Naive thymus-derived CD8-positive, alpha-beta T cell (primary cell): ENCODE measurements at places on chromosomes 12 and 14.

DNA sequence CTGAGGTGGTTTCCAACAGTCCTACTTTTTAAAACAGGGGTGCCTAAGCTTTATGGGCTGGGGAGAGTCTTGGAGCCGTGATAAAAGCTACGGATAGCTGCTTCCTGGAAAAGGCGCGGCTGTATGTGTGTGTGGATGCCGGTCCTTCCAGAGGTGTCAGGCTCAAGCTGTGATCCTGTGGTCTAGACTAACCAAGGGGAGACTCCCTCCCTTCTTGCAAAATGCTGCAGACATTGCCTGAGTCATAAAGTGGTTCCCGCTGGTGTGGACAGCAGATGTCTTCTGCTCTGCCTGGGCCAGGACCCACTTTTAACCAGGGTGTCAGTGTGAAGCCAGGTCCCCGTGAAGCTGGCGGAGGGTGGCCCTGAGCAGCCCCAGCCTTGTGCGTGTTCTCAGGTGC lies 37.8 kb downstream of the CCDC92 start:
- DNase-seq: no peak
- no peak overlapping the region for H3K27ac ChIP-seq
- no peaks in the 10 kb centered on the region for H3K27me3 ChIP-seq

- H3K4me3 ChIP-seq: no peak overlapping the region
- no peaks in the 10 kb centered on the region for H3K27me3 ChIP-seq
- no peak for DNase-seq
- no peak overlapping the region for H3K27ac ChIP-seq
- H3K36me3 ChIP-seq: peaks cover 25% of the 10 kb centered on the region
Observed at GRCh38 chr12:64749461-64750200, 9.6 kb downstream of the GNS start.

GRCh38 chr12:125064492-125064891 lies 743 bp upstream of the AACS start:
- H3K4me3 ChIP-seq: peak overlapping the region; percentile 79
- no peak for DNase-seq
- H3K4me1 ChIP-seq: peaks cover 19% of the 10 kb centered on the region
- H3K27me3 ChIP-seq: peaks cover 1% of the 10 kb centered on the region
- H3K36me3 ChIP-seq: no peaks in the 10 kb centered on the region
- no peak overlapping the region for H3K27ac ChIP-seq

- H3K4me3 ChIP-seq: no peak overlapping the region
- H3K27ac ChIP-seq: no peak overlapping the region
- H3K36me3 ChIP-seq: no peaks in the 10 kb centered on the region
- H3K4me1 ChIP-seq: no peaks in the 10 kb centered on the region
- H3K27me3 ChIP-seq: no peaks in the 10 kb centered on the region
Observed at GRCh38 chr14:84809158-84809557, 720.8 kb upstream of the FLRT2 start.

GRCh38 chr12:69007101-69007854 lies 74.3 kb upstream of the CPM start:
- H3K27me3 ChIP-seq: peaks cover 31% of the 10 kb centered on the region
- DNase-seq: no peak

DNA sequence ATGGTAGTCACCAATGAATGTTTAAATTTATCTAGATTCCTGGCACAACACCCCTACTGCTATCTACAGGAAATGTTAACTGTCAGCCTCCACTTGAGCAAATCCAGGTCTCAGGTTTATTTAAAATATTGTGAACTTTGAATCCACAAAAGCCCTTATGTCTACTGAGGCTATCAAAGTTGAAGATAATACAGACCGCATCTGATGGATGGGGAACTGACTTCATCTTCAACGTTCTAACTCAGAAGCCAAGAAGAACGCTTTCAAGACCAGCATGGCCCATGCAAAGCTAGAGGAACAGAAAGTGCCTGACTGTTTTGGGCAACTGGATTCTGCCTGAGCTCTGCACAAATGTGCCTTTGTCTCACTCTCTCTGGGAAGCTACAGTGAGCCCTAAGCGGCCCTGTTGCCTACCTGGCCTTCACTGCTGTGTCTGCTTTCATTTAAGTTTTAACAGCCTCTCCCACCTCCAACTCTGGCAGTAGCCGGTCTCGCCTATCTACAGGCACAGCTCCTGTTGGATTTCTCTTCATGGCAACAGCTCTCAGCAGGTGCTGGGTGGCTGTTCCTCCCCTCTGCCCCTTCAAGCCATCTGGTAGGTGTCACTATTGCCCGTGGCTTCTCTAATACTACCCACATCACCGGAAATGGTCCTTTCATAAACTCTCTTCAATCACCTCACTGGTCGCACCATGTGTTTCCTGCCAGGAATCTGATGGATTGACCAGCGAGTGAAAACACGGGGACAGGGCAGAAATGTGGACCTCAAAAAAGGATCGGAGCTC lies 112.1 kb upstream of the OVCH1 start:
- no peak overlapping the region for H3K27ac ChIP-seq
- peaks cover 3% of the 10 kb centered on the region for H3K27me3 ChIP-seq
- no peak for DNase-seq
- H3K36me3 ChIP-seq: no peaks in the 10 kb centered on the region
- no peaks in the 10 kb centered on the region for H3K4me1 ChIP-seq
- no peak overlapping the region for H3K4me3 ChIP-seq

GRCh38 chr12:67388331-67389138 lies 119.4 kb downstream of the CAND1 start:
- no peak overlapping the region for H3K4me3 ChIP-seq
- no peak for DNase-seq
- no peaks in the 10 kb centered on the region for H3K36me3 ChIP-seq
- no peak overlapping the region for H3K27ac ChIP-seq
- no peaks in the 10 kb centered on the region for H3K27me3 ChIP-seq

- H3K27me3 ChIP-seq: no peaks in the 10 kb centered on the region
- no peak overlapping the region for H3K27ac ChIP-seq
- H3K4me1 ChIP-seq: no peaks in the 10 kb centered on the region
- H3K36me3 ChIP-seq: no peaks in the 10 kb centered on the region
Observed at GRCh38 chr14:84129941-84130340, 1400.0 kb upstream of the FLRT2 start.
